ENCODE measurements at places on chromosomes 12 and 14. TPM values are rescaled to one million over a fixed set of nuclear protein-coding genes. Genes with fewer than 3 reads are reported as not detected.

Gene AJUBA
- 189 TPM for total RNA-seq

Gene RPL10L
- not detected for total RNA-seq

Gene TTC9
- 4.0 TPM for total RNA-seq

Gene IGFBP6
- total RNA-seq, result 76.1 TPM

GRCh38 chr14:77041881-77042545 is 13.5 kb upstream of the IRF2BPL start:
- peak; percentile 72 for DNase-seq

DNA sequence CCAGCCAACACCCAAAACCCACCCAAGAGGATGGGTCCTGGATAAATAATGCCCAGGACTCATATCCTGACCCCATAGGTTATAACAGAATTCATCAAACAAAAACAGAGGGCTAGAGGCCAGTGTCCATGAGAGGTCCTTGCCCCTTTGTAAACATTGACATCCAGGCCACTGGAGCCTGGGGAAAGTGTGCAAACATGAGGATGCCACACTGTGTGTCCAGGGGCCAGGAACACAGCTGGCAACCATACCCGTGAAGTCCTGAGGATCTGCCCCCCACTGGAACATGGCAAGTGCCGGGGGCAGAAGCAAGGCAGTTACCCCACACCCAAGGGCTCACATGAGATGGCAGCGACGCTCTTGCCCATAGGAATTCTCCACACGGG is 4.2 kb upstream of the KMT2D start:
- no peak for DNase-seq

All from renal cortical epithelial cell (primary cell).